ENCODE measurements at places on chromosomes 13 and 19.
A peak's percentile ranks its signal among the peaks of the same experiment; 100 is the strongest.

DNA sequence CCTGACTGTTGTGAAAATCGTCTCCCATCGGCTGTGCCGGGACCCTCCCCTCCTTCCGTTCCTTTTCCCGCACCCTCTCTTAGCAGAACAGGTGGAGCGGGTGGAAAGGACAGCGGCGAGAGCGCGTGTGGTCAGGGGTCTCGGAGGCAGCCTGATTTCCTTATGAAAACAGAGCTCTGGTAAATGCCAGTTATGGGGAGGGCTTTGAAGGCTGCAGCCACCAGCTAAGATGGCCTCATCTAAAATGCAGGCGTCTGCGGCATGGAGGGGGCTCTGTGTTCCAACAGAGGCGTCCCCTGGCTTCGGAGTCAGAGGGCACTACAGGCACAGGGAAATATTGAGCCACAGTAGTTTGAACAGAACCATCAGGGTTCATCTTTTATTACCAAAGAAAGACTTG, 93.8 kb upstream of the SOX1 start:
- DNase-seq = no peak

DNA sequence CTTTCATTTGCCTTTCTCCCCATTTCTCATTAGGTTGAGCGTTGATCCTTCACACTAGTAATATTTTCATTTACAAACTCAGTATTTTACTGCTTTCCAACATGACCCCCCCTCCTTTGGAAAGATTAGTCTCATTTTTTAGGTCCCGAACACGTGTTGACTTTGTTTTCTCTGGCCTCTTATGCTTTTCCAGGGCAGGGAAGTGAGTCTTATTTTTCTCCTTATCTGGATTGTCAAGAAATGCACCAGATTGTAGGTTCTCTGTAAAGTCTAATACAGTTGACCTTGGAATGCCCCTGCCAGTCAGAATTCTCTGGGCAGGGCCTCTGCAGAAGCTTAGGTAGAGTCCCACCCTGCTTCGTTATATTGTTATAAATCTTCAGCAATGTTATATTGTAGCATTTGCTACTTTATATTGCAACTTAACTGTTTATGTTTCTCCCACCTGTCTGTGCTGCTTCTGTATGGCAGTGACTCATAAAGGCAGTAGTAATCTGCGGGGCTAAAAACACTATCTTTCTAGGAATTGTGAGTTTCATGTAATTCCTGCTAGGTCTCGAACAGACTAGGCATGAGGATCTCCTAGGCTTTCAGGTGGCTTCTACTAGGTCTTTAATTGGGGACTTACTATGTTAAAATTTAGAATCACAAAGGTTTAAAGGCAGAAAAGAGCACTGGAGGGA, 2.0 kb downstream of the TDRD3 start:
- no peak for DNase-seq

GRCh38 chr19:10005632-10006334, 4.5 kb downstream of the COL5A3 start:
- no peak for DNase-seq

GRCh38 chr19:45960595-45961235, 12.9 kb downstream of the NOVA2 start:
- no peak for DNase-seq

DNA sequence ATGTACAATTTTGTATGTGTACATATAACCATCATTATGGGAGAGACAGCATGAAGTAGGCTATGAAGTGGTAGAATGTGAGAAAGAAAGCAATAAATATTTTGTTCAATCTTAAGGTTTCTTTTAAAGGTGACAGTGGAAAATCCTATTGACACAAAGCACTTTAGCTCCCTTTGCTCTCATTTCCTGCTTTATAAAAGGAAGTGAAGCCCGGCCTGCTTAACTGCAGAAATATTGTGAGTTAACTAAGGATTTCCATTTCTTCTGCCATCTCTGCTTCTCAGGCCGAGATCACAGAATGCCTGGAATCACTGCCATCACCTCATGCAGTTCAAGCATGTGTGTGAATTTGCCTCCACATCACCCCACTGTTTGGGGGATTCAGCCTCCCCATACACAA, 83.5 kb downstream of the FRY start:
- no peak for DNase-seq

DNA sequence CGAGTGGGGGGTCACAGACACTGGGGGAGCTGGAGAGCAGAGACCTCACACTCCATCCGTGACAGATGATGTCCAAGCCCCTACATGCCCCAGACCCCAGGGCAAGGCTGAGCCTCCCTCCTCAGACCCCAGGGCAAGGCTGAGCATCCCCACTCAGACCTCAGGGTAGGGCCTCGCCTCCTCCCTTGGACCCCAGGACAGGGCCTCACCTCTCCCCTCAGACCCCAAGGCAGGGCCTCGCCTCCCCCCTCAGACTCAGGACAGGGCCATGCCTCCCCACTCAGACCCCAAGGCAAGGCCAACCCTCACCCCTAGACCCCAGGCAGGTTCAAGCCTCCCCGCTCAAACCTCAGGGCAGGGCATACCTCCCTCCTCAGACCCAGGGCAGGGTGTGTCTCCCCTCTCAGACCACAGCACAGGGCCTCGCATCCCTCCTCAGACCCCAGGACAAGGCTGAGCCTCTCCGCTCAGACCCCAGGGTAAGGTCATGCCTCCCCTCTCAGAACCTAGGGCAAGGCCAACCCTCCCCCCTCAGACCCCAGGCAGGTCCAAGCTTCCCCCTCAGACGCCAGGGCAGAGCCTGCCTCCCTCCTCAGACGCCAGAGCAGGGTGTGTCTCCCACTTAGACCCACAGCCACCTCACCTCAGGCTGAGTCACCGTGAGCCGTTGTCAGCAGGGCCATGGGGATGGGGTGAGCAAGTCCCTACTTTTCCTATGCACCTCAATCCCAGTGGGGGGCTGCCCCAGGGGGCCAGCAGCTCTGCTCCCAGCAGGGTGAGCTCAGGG, 1.7 kb upstream of the S1PR4 start:
- DNase-seq = no peak

DNA sequence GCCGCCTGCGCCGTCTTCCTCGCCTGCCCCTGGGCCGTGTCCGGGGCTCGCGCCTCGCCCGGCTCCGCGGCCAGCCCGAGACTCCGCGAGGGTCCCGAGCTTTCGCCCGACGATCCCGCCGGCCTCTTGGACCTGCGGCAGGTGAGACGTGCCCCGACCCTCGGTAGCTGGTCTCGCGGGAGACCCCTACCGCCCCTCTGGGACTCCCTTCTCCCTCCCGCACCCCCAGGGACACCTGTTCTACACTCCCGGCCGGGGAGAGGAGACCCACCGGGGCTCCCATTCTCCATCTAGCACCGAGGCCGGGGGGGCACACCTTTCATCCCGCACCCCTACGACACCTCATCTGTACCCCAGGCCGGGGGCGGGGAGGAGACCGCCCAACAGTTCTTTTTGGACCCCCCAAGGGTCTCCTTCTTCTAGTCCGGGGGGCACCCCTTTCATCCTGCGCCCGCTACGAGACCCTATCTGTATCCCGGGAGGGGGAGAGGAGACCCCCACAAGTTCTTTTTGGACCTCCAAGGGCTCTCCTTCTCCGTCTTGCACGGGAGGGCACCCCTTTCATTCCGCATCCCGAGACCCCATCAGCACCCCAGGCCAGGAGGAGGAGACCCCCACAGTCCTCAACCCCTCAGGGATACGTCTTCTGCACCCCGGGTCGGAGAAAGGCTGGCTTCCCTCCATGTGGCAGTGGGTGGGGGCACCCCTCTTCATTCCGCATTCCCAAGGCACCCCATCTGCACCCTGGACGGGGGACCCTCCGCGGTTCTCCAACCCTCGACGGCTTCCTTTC, 533 bp downstream of the TNFSF9 start:
- DNase-seq = no peak

DNA sequence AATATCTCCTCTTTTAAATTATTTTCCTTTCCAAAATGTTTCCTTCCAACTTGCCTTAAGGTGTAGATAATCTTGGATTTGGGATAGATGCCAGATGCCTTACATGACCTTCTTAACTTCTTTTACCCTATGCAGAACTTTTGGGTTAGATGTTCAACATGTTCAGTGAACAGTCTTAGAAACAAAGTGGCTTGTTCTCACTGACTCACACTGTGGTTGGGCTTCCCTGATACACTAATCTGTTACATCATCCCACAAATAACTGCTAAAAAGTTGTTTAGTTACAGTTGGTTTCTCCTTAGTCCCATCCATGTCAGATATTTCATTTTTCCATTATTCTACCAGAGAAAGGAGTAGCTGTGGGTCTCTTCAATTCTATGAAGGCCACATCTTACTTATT, 2638.2 kb downstream of the PCDH9 start:
- no peak for DNase-seq

DNA sequence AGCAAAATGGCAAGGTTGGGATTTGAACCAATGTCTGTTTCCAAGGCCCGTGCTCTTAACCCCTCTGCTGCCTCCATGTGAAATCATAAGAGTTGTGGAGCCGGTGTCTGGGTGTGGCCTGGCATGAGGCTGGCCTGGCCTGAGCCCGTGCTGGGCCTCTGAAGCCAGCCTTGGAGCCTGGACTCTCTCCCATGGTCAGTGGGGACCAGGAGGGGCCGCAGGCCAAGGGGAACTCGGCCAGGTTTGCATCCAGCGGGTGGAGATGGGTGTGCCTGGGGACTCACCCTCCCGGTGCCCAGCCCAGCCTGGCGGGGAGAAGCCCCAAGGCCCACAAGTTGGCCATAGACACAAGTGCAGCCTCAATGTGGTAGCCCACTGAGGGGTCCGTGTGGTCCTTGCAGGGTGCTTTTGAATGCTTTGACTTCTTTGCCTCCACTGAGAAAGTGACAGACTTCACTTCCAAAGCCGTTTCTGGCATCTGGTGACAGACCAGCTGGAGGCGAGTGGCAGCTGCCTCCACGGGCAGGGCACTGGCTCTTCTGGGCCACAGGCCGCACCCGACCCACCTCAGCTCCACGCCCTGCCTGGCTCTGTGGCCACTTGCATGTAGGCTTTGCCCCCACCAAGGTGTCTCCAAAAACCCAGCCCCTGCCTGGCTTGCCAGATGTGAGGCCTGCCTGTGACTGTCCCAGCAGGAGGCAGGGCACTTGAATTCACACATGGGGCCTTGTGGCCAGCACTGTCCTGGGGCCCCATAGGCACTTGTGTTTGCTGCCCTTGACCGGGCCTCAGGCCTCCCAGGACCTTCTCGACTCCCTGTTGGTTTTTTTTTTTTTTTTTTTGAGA, 26.2 kb upstream of the NCCRP1 start:
- DNase-seq = no peak

GRCh38 chr13:78401873-78402707, 201.3 kb downstream of the POU4F1 start:
- peak; percentile 64 for DNase-seq

- no peak for DNase-seq
Measured at GRCh38 chr13:112984501-112984900, 15.5 kb downstream of the MCF2L start.

DNA sequence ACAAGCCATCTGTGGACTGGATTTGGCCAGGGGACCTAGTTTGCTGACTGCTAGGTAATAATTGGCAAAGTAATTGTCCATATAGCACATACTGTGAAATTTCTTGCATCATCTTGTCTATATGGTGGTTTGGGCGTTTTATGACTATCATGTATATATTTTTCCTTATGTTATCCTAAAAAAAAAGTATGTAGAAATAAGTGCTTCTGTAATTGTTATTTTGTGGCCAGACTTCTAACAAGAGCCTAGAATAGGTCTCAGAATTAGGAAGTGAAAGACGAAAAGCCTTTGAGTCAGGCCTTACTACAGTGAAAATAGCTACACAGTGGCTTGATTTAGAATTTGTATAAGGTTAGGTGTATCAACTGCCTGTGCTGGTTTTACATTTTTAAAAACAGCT, 4.2 kb downstream of the FNDC3A start:
- no peak for DNase-seq

DNA sequence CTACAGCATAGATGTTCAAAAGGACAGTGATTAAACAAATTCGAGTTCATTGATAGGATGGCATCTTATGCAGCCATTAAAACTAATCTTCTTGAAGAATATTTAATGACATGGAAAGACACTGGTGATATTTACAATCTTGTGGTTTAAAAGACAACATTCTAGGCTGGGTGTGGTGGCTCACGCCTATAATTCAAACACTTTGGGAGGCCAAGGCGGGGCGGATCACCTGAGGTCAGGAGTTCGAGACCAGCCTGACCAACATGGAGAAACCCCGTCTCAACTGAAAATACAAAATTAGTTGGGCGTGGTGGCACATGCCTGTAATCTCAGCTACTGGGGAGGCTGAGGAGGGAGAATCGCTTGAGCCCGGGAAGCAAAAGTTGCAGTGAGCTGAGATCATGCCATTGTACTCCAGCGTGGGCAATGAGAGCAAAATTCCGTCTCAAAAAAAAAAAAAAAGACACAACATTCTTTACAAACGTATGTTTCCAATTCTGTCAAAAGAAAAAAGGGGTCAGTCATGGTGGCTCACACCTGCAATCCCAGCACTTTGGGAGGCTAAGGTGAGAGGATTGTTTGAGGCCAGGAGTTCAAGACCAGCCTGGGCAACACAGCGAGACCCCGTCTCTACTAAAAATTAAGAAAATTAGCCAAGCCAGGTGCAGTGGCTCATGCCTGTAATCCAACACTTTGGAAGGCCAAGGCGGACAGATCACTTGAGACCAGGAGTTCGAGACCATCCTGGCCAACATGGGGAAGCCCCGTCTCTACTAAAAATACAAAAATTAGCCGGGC, 2.5 kb upstream of the PAK4 start:
- DNase-seq = no peak

- no peak for DNase-seq
Measured at GRCh38 chr13:27790523-27790922, 1.8 kb upstream of the GSX1 start.

DNA sequence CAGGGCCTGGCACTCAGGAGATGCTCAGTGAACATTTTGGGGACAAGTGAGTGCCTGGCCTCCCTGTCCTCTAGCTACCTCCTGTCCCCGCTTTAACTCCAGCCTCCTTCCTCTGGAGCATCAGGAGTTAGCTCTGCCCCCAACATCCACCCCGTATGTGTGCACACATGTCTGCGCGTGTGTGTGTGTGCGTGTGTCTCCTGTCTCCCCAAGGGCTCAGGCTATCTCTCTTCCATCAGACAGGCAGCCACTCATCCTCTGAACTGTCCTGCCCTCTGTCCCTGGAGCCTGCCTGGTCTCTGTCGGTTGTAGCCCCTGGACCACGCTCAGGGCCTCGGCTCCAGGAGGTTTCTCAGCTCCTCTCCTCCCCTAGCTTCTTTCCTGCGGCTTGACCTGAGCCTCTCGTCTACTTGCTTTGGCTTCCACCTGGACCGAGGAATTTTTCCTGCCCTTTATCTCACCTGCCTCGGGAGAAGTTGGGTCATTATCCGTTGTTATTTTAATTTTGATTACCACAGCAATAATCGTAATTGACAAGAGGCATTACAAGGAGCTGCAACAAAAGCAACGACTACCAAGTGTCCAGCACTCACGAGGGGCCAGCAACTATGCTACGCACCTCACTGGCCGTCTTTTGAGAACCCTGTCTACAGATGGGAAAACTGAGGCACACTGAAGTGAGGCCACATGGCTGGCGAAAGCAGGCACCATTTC, 32.0 kb upstream of the ASF1B start:
- DNase-seq = no peak

GRCh38 chr19:13430790-13431582, 75.3 kb downstream of the CACNA1A start:
- no peak for DNase-seq

Data from NCI-H1417 treated with DMSO at 0.1 percent for 48 hours (cell line).